ENCODE measurements at places on chromosomes 11 and 22.
A peak's percentile ranks its signal among the peaks of the same experiment; 100 is the strongest.

- H3K27me3 ChIP-seq: no peaks in the 10 kb centered on the region
- H3K4me3 ChIP-seq: no peak overlapping the region
- no peak for DNase-seq
- H3K27ac ChIP-seq: no peak overlapping the region
- H3K36me3 ChIP-seq: peaks cover 6% of the 10 kb centered on the region
- H3K4me1 ChIP-seq: no peaks in the 10 kb centered on the region
These were observed 43.2 kb upstream of the RDX start for GRCh38 chr11:110339456-110340250.

DNA sequence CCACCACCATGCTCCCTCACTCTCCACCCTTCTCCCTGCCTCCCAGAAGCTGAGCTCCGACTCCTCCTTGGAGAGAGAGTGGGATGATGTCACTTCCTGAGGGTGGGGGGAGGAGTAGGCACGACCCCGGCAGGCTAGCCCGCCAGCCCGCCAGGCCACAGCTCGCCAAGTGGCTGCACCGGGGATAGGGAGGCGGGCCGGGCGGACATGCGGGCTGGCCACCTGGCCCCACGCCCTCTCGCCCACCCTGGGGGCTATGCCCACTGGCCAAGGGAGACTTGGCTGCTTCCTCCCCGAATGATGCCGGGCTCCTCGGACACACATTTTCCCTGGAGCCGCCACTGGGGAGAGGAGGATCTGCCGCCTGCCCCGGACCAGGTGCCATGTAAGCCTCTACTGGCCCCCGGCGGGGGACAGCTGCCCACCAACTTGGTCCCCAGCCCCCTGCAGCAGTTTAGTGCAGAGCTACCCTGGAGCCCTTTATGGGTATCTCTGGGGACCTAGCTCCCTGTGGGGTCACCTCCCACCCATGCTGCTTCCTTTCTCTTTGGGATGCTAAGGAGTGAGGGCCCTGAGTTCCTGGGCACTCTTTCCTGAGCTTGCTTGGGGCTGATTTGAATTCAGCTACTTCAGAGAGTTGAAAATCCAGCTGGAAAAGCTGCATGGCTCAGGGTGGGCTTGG, 33.7 kb upstream of the MYRF start:
- H3K4me3 ChIP-seq: no peak overlapping the region
- no peak overlapping the region for H3K27ac ChIP-seq
- DNase-seq: no peak
- no peaks in the 10 kb centered on the region for H3K4me1 ChIP-seq
- no peaks in the 10 kb centered on the region for H3K36me3 ChIP-seq
- peaks cover 25% of the 10 kb centered on the region for H3K27me3 ChIP-seq

GRCh38 chr11:78886616-78887015, 312.0 kb upstream of the NARS2 start:
- H3K36me3 ChIP-seq: peaks cover 5% of the 10 kb centered on the region
- H3K27me3 ChIP-seq: no peaks in the 10 kb centered on the region
- peak; percentile 96 for DNase-seq
- H3K27ac ChIP-seq: no peak overlapping the region
- H3K4me3 ChIP-seq: no peak overlapping the region
- peaks cover 11% of the 10 kb centered on the region for H3K4me1 ChIP-seq

- no peak for DNase-seq
- H3K4me3 ChIP-seq: no peak overlapping the region
- H3K27me3 ChIP-seq: peaks cover 12% of the 10 kb centered on the region
- H3K4me1 ChIP-seq: no peaks in the 10 kb centered on the region
These were observed 194.0 kb downstream of the FAM181B start for GRCh38 chr11:82539669-82540068.

GRCh38 chr22:31289344-31289743, 2.9 kb downstream of the PIK3IP1 start:
- no peak overlapping the region for H3K4me3 ChIP-seq
- no peak overlapping the region for H3K27ac ChIP-seq
- H3K36me3 ChIP-seq: peaks cover 10% of the 10 kb centered on the region

GRCh38 chr11:67732045-67732787, 57.8 kb upstream of the ALDH3B2 start:
- no peak for DNase-seq
- H3K27ac ChIP-seq: no peak overlapping the region
- H3K36me3 ChIP-seq: no peaks in the 10 kb centered on the region
- H3K4me1 ChIP-seq: peaks cover 6% of the 10 kb centered on the region

- no peak overlapping the region for H3K27ac ChIP-seq
- H3K4me3 ChIP-seq: no peak overlapping the region
- no peak for DNase-seq
- H3K36me3 ChIP-seq: no peaks in the 10 kb centered on the region
These were observed 2.6 kb downstream of the SPDYC start for GRCh38 chr11:65172600-65172999.

- no peaks in the 10 kb centered on the region for H3K27me3 ChIP-seq
- H3K27ac ChIP-seq: no peak overlapping the region
- no peak overlapping the region for H3K4me3 ChIP-seq
- peaks cover 24% of the 10 kb centered on the region for H3K36me3 ChIP-seq
- peak; percentile 31 for DNase-seq
These were observed 116.6 kb downstream of the NAV2 start for GRCh38 chr11:19829109-19829837.

GRCh38 chr22:48240148-48240934, 1477.9 kb downstream of the TBC1D22A start:
- no peaks in the 10 kb centered on the region for H3K27me3 ChIP-seq
- no peak overlapping the region for H3K4me3 ChIP-seq
- no peak for DNase-seq
- H3K4me1 ChIP-seq: no peaks in the 10 kb centered on the region
- no peak overlapping the region for H3K27ac ChIP-seq

DNA sequence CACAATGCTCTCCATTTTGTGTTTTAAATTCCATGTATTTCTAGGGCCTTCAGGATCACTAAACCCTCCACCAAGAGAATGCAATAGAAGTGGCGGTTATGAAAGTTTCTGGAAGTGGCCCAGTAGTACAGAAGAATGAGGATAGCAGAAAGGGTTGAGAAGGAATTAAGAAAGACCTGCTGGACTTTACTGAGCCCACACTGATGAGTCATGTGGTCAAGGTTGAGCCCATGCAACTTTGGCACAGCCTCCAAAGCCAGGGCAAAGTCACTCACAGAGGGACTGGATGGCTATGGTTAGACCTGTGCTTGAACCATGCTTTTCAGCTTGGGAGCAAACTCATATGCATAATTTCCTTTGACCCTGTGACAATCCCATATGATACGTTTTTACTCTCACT, 102.9 kb upstream of the PLET1 start:
- H3K36me3 ChIP-seq: no peaks in the 10 kb centered on the region
- no peak overlapping the region for H3K4me3 ChIP-seq
- H3K4me1 ChIP-seq: peaks cover 14% of the 10 kb centered on the region
- DNase-seq: peak; percentile 68

DNA sequence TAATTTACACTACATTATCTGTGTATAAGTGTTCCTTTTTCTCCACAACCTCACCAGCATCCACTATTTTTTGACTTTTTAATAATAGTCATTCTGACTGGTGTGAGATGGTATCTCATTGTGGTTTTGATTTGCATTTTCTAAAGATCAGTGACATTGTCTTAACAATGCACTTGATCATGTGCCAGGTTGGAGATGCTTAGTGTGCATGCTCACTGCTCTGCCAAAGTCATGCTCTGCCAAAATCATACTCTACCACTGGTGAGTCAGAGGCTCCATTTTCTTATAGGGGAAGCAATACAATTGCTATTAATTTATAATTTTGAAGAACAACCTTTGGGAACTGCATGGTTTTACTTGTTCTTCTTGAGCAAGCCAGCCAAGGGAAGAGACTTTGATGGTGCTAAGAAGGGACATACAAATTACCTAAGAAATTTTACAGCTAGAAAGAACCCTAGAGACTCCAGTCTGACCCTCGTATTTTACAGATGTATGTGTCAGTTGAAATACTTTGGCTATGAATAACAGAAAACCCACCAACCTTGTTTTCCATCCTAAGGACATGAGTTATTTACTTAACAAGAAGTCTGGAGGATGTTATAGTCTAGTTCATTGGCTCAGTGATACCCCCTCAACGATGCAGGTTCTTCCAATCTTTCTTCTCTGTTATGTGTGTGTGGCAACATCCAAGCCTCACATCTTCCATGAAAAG, 368.9 kb downstream of the DDX10 start:
- peaks cover 4% of the 10 kb centered on the region for H3K36me3 ChIP-seq
- peaks cover 15% of the 10 kb centered on the region for H3K4me1 ChIP-seq
- no peak overlapping the region for H3K27ac ChIP-seq
- DNase-seq: peak; percentile 54
- H3K27me3 ChIP-seq: no peaks in the 10 kb centered on the region

DNA sequence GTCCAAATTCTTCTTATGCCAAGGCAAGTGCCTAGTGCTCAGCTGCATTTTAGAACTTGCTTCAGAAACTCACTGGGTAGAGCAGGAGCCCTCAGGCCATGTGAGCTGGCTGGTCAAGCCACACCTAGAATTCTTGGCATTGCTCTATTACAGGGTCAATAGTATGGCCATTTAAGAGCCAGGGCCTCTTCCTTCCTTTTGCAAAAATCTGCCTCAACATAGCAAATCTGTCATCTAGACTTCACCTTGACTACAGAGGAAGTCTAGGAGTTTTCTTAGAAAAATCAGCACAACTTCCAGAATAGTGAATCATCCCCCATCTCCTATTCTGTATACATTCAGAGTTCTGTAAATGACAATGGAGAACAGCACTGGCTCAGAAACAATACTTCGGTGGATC, 112.0 kb upstream of the TTC12 start:
- peaks cover 39% of the 10 kb centered on the region for H3K4me1 ChIP-seq
- no peaks in the 10 kb centered on the region for H3K27me3 ChIP-seq
- H3K4me3 ChIP-seq: peak overlapping the region; percentile 3
- H3K27ac ChIP-seq: peak overlapping the region; percentile 58

- DNase-seq: no peak
- no peaks in the 10 kb centered on the region for H3K27me3 ChIP-seq
- H3K36me3 ChIP-seq: no peaks in the 10 kb centered on the region
- no peak overlapping the region for H3K4me3 ChIP-seq
- H3K4me1 ChIP-seq: no peaks in the 10 kb centered on the region
- no peak overlapping the region for H3K27ac ChIP-seq
These were observed 22.0 kb downstream of the MFNG start for GRCh38 chr22:37464181-37464580.

DNA sequence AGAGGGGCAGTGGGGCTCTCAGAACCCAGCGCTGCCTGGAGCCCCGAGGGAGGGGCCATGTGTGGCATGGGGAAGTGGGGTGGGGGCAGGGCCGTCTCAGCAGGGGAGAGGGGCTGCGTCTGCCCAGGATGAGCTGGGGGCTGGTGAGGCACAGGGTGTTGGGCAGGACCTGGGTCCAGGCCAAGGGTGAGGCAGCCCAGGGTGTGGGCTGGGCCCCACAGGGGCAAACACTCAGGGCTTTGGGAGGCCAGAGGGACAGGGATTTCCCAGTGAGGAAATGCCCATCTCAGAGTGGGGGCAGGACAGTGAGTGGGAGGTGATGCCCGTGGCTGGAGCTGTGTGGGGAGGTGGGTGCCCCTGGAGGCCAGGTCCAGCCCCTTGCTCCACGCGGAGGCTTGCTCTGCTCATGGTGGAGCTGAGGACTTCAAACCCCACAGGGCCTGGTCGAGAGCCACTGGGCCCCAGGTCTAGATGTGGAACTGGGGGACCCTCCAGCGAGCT, 5.4 kb downstream of the PLXNB2 start:
- H3K4me3 ChIP-seq: peak overlapping the region; percentile 81
- H3K27me3 ChIP-seq: no peaks in the 10 kb centered on the region
- peaks cover 48% of the 10 kb centered on the region for H3K36me3 ChIP-seq
- H3K27ac ChIP-seq: peak overlapping the region; percentile 87
- DNase-seq: peak; percentile 38

DNA sequence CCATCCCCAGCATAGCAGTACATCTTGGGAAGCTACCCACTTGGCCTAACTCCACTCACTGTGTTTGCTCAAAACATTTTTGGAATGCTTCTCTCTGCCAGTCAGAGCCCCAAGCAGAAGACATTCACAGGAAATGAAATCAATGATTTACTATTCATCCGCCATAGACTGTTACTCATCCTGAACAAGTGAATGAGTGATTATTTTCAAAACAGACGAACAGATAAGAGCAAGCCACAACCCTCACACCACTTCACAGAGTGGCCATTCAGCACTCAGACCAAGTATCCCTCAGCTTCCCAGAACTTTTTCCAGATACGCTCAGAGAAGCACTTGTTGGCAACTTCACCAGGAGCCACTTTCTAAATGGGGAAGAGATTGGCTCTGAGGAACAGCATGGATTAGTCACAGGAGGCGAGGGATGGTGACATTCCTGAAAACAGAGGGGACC, 13.0 kb upstream of the UBASH3B start:
- H3K27me3 ChIP-seq: no peaks in the 10 kb centered on the region
- no peak overlapping the region for H3K4me3 ChIP-seq
- peak overlapping the region; percentile 39 for H3K27ac ChIP-seq
- H3K36me3 ChIP-seq: no peaks in the 10 kb centered on the region

GRCh38 chr11:103537904-103538502, 428.8 kb downstream of the DYNC2H1 start:
- no peaks in the 10 kb centered on the region for H3K27me3 ChIP-seq
- peak; percentile 59 for DNase-seq
- H3K27ac ChIP-seq: no peak overlapping the region

DNA sequence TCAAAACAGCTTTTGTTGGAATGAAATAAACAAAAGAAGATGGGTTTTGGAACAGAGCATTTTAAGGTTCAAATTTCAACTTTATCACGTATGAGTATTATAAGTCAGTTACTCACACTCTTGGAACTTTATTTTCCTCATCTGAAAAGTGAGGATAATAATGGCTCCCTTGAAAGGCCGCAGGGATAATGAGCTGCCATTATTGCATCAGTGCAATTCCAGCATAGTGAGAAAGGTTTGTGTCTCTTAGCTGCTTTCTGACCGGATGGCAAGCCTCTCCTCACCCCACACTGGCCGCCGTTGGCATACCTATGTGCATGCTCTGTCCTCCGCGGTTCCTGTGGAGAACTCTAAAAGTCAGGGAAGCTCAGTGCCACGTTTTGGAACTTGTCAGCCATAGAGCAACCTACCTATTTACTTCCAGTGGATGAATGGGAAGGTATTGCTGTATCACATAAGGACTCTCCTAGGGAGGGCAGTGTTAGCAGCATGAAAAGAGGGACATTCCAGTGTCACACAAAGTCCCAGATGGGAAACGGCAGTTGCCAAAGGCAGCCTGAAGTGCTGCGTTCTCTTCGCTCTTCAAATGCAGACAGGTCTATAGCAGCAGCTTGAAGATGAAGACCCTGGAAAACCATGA, 368.9 kb downstream of the NTM start:
- H3K4me1 ChIP-seq: no peaks in the 10 kb centered on the region
- no peak overlapping the region for H3K27ac ChIP-seq
- H3K4me3 ChIP-seq: no peak overlapping the region
- no peak for DNase-seq
- H3K36me3 ChIP-seq: no peaks in the 10 kb centered on the region

- DNase-seq: no peak
- H3K36me3 ChIP-seq: peaks cover 43% of the 10 kb centered on the region
- H3K27ac ChIP-seq: peak overlapping the region; percentile 52
- no peak overlapping the region for H3K4me3 ChIP-seq
These were observed 9.4 kb upstream of the NAP1L4 start for GRCh38 chr11:3001496-3001895.

DNA sequence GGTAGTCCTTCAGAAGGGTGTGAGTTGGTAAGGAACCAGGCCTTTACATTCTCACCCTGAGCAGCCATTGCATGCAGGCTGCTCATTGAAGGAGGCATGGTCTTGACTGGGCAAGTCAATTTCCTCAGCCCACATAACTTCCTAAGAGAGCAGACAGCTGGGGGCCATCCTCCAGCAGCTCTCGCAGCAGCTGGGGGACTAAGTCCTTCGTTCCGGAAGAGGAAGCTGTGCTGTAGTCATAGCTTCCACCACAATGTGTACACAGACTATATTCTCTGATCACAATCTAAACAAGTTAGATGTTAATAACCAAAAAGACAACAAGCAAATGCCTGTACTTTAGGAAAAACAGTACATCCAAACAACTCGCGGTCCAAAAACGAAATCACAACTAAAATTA, 30.1 kb upstream of the MPPED1 start:
- no peak overlapping the region for H3K4me3 ChIP-seq
- no peak for DNase-seq
- H3K27ac ChIP-seq: no peak overlapping the region
- H3K27me3 ChIP-seq: peaks cover 92% of the 10 kb centered on the region

Measured in MCF 10A (cell line).